ENCODE measurements at places on chromosomes 6 and 20.

GRCh38 chr6:158290659-158291058 lies 21.6 kb upstream of the TULP4 start:
- peak; percentile 21 for DNase-seq

DNA sequence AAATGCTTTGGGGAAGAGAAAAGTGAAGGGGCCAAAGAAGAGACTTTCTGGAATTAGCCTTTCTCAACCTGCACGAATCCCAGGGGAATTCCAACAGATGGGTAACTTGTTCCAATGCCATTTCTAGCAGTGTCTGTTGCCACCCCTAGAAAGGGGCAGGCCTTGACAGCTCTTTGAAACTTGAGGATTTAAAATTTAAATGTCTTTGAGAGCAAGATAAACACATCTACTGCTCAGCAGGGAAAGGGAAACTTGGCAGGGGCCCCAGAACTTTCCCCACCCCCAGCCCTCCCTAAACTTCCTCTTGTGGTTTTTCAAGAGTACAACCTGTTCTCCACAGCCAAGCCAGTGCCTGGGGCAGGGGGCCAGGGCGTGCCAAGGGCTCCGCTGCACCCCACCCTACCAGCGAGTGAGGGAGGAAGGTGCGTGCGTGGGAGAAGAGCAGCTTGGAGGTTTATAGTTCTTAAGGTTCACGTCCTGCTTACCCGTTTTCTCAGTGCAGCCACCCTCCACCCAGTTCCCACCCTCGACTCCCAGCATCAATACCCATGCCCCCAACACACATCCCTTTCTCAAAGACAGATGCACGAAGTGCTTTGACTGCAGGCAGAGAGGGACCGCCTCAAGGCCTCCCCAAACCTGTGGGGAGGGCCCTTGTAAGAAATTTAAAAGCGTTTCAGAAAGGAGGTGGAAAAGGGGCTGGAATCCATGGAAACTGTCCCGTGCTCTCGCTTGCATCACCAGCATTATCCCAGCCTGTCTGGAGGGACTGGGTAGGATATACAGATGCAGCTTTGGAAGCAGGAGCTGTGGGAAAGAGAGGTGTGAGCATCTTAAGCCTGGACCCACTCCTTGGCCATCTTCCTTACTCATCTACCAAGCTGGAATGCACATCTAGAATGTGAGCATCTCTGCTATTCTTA lies 4.5 kb upstream of the TAF8 start:
- peak; percentile 64 for DNase-seq

DNA sequence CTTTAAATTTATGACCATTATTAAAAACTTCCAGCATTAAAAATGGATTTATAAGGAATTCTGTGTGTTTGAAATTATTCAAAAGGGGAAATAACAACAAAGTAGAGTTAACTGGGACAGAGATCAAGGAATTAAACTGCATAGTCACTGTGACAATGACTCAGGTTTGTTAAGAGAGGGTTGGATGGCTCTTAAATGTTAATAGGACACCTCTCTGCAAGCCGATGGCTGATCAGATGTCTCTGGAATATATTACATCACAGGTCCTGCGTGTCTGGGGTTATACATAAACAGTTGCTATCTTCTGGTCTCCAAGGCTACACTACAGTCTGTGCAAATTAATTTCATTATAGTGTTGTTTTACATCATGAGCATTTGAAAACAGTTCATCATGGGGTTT lies 574.3 kb downstream of the COL12A1 start:
- DNase-seq = no peak

DNA sequence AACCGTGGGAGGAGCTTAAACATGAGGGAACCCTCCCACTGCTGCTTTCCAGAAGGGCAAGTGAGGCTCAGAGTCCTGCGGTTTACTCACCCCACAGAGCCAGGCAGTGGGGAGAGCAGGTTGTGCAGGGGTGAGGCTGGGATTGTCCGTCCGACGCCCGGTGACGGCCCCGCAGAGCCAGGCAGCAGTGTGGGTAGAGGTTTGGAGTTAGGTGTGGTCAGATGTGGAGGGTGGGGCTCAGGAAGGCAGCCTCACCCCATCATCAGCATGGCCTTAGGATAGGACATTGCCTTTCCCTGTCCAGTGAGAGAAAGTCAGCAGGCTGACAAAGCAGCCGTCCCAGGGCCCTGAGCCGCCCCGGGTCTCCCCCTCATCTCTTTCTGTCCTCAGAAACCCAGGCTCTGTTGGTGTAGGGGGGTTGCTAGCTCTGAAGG lies 234.6 kb downstream of the DLL1 start:
- DNase-seq = no peak

DNA sequence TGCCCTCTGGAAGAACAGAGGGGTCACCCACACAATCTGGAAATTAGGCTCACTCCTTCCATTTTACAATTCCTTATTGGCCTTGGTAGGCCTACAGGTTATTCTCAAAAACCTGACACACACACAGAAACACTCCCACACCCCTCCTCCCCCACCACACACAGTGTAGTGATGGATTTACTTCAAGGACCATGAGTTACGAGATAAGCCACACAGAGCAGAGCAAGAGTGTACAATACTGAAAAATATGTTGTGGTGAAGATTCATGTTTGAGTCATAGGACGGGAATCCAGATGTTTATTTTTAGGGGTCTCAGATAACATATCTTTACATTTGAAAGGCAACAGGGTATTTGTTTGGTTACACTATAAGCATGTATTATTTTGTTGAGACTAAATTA lies 291.9 kb downstream of the PLCB1 start:
- DNase-seq = no peak

DNA sequence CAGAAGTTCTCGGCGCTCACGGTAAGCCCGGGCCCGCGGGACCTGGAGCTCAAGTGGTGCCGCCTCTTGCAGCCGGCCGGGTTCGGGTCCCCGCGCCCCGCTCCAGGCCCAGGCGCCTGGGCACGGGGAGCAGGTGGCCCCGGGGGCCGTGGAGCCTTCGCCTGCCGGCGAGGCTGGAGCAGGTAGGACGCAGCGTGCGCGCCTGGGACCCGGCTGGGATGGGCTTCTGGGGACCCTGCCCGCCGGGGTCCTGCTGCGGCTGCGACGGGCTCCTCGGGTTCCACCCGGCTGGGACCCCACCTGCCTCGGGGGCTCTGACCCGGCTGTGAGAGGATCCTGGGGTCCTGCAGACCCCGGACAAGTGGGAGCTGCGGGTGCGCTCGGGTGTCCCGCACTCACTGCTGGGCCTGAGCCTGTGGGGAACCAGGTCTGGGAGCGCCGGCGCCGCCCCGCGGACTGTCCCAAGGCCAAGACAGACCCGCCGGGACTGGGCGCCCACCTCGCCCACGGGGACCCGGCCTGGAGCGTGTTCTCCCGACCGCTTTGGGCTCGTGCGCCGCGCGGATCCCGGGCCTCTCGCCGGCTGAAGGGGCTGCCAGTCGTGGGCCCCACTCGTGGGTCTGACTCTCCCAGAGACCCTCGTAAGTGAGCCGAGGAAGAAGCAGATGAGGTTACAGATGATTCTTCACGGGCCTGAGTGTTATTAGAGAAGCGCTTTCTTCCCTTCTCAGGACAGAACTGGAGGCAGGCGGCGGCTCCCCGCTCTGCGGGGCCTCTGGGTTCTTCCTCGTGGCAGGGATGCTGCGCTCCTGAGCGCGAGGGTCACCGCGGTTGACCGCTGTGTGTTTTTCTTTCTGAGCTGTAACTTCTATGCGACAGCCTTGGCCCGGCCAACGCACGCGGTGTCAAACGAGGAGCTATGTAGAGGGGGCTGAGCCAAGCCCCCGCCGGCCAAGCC lies 729 bp downstream of the SMOC2 start:
- DNase-seq = no peak

DNA sequence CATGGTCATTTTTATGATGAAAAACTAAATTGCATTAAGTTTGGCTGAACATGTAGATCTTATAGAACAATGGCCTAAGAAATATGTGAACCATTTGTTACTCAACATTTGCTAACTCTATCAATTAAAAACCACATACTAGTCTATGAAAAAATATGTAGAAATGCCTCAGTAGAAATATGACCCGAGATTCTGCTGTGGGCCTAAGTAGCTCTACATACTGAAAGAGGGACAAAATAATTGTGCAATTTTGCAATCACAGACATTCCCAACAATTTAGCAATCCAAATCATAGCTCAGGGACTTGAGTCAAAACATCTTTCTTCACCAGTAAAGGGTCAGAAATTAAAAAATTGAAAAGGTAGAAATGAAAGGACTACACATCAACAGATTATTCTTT lies 619.0 kb downstream of the FRK start:
- no peak for DNase-seq
